ENCODE measurements at places on chromosomes 7 and 10.
A peak's percentile ranks its signal among the peaks of the same experiment; 100 is the strongest.

- DNase-seq: no peak
Observed at GRCh38 chr10:71086439-71087080, 125.8 kb upstream of the UNC5B start.

DNA sequence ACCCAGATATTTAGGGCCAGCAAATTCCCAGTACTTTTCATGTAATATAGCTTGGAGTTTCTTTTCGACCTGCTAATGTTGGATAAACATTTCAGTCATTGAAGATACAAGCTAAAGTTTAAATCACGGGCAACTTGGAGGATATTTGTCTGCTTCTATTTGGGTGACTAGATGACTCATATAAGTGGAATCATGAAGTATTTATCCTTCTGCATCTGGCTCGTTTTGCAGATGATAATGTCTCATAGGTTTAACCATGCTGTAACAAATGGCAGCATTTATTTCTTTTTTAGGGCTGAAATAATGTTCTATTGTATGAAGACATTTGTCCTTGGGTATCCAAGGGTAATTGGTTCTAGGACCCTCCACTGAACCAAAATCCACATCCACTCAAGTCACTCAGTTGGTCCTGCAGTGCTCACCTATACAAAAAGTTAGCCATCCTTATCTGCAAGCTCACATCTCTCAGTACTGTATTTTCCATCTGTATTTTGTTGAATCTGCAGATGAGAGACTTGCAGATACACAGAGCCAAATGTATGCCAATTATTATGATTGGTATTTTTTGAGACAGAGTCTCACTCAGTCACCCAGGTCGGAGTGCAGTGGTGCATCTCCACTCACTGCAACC lies 187.2 kb upstream of the CSTF2T start:
- DNase-seq: no peak

GRCh38 chr10:118569241-118569881 lies 26.1 kb downstream of the PRLHR start:
- no peak for DNase-seq

DNA sequence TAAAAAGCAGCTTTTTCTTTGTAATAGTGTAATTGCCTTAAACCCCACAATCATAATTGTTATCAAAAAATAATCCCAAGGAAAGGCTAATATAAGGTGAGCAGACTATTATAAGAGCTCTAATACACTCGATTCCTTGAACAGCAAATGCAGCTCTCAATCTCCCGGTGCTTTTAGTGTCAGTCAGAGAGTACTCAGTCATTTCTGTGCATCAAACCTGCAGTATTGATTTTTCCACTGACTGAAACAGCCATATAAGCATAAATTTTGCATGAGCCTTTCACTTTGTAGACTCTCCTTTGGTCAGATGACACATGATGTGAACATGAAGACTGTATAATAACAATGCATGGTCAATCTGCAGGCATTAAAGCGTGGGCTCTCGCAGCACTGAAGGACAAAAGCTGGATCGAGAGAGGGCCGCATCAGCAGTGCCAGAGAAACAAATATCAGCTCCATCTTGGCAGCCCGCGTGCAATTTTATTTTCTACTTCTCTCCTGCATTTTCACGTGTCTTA lies 272.0 kb downstream of the POU6F2 start:
- DNase-seq: no peak

GRCh38 chr7:157028199-157028903 lies 17.9 kb upstream of the MNX1 start:
- DNase-seq: no peak

DNA sequence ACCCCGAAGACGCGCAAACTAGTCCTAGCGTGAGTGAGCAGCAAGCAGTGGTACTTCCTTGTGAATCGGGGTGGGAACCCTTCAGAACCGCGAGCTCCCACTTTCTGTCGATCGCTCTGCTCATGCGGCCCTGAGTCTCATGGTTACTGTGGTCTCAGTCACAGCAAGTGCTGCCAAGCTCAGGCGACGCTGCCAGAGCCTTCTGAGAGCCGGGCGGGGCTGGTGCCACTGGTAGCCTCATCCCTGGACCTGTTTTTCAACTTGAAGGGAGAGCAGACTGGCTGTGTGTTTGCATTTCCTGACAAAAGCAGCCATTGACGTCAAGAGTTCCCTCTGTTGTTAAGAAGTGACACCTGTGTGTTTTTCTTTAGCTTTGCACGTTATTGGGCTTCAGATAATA lies 32.9 kb upstream of the BHLHA15 start:
- peak; percentile 60 for DNase-seq

- no peak for DNase-seq
Observed at GRCh38 chr10:130430852-130431704, 294.9 kb downstream of the GLRX3 start.

- DNase-seq: no peak
Observed at GRCh38 chr7:74284781-74285259, 4.4 kb upstream of the CLIP2 start.

- no peak for DNase-seq
Observed at GRCh38 chr7:98133181-98133580, 26.5 kb downstream of the LMTK2 start.

- DNase-seq: no peak
Observed at GRCh38 chr10:19795684-19796083, 20.5 kb upstream of the PLXDC2 start.

DNA sequence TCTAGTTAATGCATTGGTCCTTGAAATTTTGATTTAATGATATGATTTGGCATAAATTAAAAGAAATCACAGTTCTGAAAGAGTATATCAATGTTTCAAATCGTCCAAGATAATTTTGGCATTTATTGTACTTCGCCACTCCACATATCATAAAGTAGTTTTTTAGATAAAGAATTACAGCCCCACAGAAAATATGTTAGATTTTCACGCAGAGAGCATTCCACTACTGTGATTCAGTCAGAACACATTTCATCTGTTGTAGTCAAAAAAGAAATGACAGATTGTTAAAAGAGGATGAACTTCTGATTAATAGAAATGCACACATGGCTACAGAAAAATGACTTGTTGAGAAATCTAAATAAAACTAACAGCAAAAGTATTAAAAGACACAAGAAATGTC lies 1063.5 kb upstream of the LRRN3 start:
- DNase-seq: no peak

- no peak for DNase-seq
Observed at GRCh38 chr10:46546591-46547540, 9.6 kb downstream of the GPRIN2 start.

DNA sequence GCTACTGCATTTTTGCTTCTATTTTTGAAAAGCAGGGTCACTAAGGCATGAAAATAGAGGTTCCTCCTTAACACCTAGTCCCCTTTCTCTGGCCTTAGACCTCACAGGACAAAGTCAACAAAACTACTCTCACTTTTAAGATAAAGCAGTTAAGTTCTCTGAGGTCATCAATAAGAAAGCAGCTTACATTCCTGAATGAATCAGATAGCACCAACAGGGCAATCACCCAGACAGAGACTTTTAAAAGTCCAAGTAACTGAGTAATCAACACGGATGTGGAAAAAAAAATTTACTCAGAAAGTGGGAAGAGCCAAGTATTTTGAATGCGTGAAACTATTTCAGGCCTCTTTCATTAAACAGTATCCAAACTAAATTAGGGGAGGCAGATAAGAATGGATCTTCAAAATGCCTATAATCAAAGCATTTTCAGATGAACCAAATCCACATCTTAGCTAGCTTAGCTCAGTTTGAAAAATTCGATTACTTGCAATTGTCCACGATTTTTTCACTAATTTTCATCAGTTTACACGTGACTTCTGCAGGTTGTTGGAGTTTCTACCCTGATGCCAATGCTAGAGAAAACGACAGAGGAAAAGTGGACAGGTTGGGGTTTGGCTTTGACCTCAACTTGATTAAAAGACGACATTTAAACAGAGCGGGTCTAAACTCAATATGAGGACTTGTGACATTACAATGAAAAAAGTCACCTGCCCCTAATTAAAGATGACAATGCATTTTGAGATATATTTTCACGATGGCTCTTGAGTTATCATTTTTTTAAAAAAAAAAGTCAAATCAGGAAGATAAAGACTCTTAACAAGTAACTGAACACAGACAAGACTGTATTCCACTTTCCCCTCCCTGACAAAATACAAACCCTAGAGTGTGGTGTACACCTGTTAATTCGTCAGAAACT lies 1.6 kb downstream of the BEND7 start:
- no peak for DNase-seq

DNA sequence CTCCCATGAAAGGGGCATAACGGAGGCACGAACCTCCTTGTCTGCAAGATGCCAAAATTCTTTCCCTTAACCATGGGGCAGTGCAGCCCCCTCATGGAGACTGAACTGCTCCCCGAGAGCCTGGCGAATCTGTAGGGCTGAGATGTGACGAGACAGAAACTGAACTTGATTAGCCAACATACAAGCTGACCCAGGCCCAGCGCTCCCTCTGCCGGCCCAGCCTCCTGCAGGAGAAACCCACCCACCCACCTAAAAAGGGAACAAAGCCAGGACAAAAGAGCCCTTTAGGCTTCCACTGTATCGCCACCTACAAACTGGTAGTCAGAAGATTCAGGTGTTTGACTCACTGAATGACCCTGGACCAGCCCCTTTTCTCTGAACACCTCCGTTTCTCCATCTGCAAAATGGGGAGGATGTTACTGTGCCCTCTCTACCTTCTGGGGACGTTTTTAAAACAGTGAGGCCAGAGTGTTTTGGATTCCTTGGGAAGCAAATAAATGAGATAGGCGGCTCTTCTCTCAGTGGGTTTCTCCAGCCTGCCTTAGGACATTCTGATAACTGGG lies 58.4 kb downstream of the C10orf105 start:
- no peak for DNase-seq

GRCh38 chr7:36970551-36971514 lies 246.5 kb upstream of the AOAH start:
- DNase-seq: no peak

GRCh38 chr10:18351421-18351820 lies 211.2 kb downstream of the CACNB2 start:
- no peak for DNase-seq

DNA sequence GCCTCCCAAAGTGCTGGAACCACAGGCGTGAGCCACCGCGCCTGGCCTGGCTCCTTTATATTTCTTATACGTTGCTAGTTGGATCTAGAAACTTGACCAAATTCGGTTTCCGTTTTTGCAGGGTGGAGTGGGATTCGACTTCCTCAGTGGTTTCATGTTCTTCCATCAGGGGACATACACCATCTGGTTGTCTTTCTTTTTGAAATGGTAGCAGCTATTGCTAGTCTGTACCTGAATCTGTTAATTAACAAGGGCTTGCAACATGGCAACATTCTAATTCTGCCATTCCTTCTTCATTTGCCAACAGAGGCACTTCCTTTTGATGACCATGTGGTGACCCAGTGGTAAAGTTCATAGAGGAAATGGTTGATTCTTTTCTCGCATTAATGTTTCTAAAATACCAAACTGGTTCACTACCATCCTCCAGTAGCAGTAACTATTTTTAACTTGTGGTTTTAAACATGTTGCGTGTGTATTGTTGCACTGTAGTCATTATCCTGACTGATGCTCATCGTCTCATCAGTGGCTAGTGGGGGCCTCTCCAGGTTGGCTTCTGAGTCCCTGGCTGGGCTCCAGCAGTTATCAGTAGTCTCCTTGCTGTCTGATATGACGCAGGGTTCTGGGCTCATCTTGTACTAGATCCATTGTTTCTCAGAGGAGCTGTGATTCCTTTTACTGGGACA lies 159.2 kb downstream of the RGS10 start:
- DNase-seq: no peak

DNA sequence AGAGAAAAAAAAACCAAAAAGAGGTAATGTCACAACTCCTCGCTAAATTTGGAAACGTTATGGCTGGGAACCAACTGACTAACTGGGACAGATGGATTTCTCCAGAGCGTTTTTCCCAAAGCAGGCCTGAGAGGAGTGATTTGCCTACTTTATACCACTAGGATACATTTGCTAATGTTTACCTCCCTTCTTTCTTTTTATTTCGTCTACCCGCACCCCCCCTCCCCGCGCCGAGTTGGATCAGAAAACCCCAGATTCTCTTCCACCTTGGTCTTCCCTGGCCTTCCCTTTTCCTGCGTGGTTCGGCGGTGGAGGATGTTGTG lies 7.2 kb downstream of the CPA2 start:
- no peak for DNase-seq

- DNase-seq: no peak
Observed at GRCh38 chr10:57890691-57891090, 377.0 kb downstream of the IPMK start.

GRCh38 chr7:1691601-1692514 lies 21.8 kb downstream of the ELFN1 start:
- no peak for DNase-seq

DNA sequence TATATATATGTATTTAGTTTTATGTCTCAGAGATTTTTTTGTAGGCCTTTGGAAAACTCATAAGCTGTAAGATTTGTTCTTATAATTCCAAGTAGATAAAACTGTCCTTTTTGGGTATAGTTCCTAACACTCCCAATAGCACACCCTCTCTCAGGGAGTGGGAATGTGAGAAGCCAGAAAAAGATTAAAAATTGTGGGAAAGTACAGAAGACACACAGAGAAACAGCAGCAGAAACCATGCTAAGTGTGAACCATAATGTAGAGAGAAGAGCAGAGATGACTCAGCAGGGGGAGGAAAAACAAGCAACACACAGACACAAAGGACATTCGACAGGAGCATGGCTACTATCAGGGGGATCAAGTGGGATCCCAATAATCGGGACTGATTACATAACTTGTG lies 401.6 kb downstream of the MAGI2 start:
- no peak for DNase-seq

GRCh38 chr10:7563368-7563767 lies 103.4 kb downstream of the ITIH5 start:
- no peak for DNase-seq

GRCh38 chr7:64581926-64582894 lies 19.3 kb upstream of the ZNF680 start:
- no peak for DNase-seq

DNA sequence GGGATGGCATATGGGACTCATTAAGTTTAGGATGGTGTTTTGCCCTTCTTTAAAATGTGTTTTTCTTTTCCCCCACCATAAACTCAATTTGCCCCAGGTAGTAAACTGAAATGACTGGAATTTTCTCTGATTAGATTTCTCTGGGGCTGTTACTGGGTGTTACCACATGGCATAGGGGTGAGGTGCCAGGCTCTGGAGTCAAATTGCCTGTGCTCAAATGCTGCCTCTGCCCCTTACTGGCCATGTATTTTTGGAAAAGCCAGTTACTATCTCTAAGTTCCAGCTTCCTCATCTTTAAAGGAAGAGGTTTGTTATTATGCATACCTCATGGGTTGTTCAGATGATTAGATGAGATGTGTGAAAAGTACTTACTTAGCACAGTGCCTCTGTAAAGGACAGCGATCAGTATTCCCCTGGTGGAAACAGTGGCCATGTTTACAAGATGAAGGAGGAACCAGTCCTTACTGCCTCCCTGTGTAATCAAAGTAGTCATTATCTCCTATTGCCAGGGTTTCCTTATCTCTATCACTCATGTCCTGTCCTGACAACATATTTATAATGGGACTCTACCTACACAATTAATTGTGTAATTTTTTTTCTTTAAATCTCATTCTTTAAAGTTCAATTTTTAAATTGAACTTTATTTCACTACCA lies 352.0 kb downstream of the KCNMA1 start:
- no peak for DNase-seq

DNA sequence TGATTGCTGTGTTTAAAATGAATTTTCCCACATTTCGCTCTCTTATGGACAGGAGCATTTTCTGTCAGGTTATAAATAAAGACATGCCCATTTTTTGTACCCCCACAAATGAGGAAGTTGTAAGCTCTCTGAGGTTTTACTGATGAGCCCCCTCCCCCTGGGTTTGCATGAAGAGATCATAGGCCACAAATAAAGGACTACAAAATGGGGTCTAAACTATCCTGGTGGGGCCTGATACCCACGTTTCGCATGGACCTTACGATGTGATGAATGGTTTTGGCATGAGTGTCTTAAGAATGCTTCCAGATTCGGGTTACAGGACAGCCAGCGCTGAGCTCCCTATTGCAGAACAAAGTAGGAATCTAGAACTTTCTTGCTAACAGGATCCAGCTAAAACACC lies 5.8 kb downstream of the IKZF1 start:
- DNase-seq: no peak
